ENCODE measurements at places on chromosomes 4 and X.

DNA sequence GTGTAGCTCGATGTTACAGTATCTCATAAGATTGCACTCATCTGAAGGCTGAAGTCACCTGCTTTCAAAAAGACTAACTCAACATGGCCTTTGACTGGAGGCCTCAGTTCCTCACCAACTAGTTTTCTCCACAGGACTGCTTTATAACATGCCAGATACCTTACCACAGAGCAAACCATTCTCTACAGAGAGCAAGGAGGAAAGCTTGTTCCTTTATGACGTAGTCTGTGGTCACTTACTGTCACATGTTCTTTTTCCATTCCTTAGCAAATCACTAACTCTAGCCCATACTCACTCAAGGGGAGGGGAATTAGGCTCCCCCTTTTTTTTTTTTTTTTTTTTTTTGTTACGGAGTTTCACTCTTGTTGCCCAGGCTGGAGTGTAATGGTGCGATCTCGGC lies 3.2 kb downstream of the THAP9 start:
- no peak for DNase-seq
- no peaks in the 10 kb centered on the region for H3K4me1 ChIP-seq
- H3K27ac ChIP-seq, result no peak overlapping the region
- peaks cover 3% of the 10 kb centered on the region for H3K36me3 ChIP-seq
- H3K4me3 ChIP-seq, result no peak overlapping the region
- H3K27me3 ChIP-seq, result no peaks in the 10 kb centered on the region

DNA sequence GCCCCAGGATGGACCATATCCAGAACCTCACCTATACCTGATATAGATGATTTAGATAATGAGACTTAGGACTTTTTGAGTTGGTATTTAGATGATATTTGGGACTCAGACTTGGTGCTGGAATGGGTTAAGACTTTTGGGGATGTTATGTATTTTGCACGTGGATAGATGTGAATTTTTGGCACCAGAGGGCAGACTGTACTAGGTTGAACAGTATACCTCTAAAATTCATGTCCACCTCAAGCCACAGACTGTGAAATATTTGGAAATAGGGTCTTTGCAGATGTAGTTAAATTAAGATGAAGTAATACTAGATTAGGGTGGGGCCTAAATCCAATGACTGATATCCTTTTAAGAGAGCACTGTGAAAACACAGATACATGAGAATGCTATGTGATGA lies 15.6 kb downstream of the RBM41 start:
- H3K4me3 ChIP-seq, result no peak overlapping the region
- H3K27me3 ChIP-seq, result no peaks in the 10 kb centered on the region
- H3K27ac ChIP-seq, result no peak overlapping the region
- H3K4me1 ChIP-seq, result no peaks in the 10 kb centered on the region

- no peak overlapping the region for H3K27ac ChIP-seq
- no peak overlapping the region for H3K4me3 ChIP-seq
- no peaks in the 10 kb centered on the region for H3K36me3 ChIP-seq
- no peak for DNase-seq
- no peaks in the 10 kb centered on the region for H3K27me3 ChIP-seq
These were observed 2.3 kb upstream of the FOXP3 start for GRCh38 chrX:49266523-49267445.

- H3K36me3 ChIP-seq, result no peaks in the 10 kb centered on the region
- no peaks in the 10 kb centered on the region for H3K27me3 ChIP-seq
- H3K27ac ChIP-seq, result peak overlapping the region; percentile 55
- peaks cover 5% of the 10 kb centered on the region for H3K4me1 ChIP-seq
- DNase-seq, result peak; percentile 18
- no peak overlapping the region for H3K4me3 ChIP-seq
These were observed 124.2 kb downstream of the C4orf51 start for GRCh38 chr4:145804116-145804515.

DNA sequence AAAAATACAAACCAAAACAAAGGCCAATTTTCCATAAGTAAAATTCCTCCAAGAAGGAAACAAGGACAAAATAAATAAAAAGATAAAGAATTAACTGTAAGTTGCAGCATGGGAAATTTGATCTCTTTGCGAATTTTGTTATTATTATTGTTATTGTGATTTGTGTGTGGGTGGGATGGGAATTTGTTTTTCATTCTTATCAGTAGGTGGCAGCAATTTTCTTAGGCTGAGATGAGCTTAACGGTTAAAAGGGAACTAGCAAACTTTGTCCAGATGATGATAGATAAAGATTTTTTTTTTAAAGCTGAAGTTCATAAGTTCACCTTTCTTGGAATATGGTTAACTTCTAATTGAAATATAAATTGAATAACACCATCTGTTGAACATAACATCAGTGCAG lies 83.2 kb upstream of the IL1RAPL2 start:
- no peak overlapping the region for H3K27ac ChIP-seq
- no peak for DNase-seq
- no peaks in the 10 kb centered on the region for H3K4me1 ChIP-seq

- no peak overlapping the region for H3K4me3 ChIP-seq
- no peaks in the 10 kb centered on the region for H3K36me3 ChIP-seq
- no peak for DNase-seq
- H3K27ac ChIP-seq, result no peak overlapping the region
These were observed 556.6 kb downstream of the NLGN4X start for GRCh38 chrX:5672099-5672498.

DNA sequence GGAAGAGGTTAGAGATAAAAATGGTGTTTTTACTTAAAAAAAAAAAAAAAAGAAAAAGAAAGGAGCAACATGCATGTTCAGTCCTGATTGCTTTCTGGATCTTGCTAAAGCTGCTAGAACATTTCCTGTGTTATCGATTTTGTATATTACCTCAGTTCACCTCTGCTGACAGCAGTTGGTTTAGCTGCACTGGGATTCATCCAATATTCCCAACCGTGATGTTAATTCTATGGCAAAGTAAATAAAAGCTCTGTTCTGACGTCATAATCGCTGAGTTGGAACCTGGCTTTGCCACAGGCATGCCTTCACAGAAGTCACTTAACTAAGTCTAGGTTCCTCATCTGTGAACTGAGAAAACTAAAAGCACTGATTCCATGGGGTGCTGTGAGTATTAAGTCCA lies 90.7 kb upstream of the SORBS2 start:
- no peak overlapping the region for H3K4me3 ChIP-seq
- H3K36me3 ChIP-seq, result no peaks in the 10 kb centered on the region
- no peak for DNase-seq
- H3K27me3 ChIP-seq, result no peaks in the 10 kb centered on the region

GRCh38 chrX:17559728-17560379 lies 177.4 kb upstream of the SCML1 start:
- no peaks in the 10 kb centered on the region for H3K36me3 ChIP-seq
- H3K4me3 ChIP-seq, result no peak overlapping the region
- peaks cover 3% of the 10 kb centered on the region for H3K4me1 ChIP-seq
- no peaks in the 10 kb centered on the region for H3K27me3 ChIP-seq
- H3K27ac ChIP-seq, result no peak overlapping the region

DNA sequence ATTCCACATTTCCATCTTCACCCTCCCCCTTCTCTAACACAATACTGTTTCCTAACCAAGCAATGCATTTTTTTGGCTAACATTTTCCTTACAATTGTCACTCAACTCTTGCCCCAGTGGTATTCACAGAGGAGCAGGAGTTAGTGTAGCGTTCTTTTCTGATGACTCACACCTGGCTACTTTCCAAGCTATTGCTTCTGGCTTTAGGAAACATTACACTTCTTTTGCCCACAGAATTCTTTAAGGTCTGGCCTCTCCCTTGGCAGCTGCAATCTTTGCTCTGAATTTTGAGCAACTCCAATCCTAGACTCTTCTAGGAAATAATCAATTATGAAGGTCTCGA lies 27.5 kb upstream of the PDGFC start:
- H3K27me3 ChIP-seq, result no peaks in the 10 kb centered on the region
- peaks cover 7% of the 10 kb centered on the region for H3K36me3 ChIP-seq
- no peak overlapping the region for H3K4me3 ChIP-seq
- peak; percentile 99 for DNase-seq
- peaks cover 7% of the 10 kb centered on the region for H3K4me1 ChIP-seq
- H3K27ac ChIP-seq, result peak overlapping the region; percentile 95

- no peaks in the 10 kb centered on the region for H3K27me3 ChIP-seq
- H3K4me3 ChIP-seq, result no peak overlapping the region
- H3K27ac ChIP-seq, result no peak overlapping the region
- peaks cover 4% of the 10 kb centered on the region for H3K4me1 ChIP-seq
- no peaks in the 10 kb centered on the region for H3K36me3 ChIP-seq
These were observed 206.3 kb downstream of the SHROOM3 start for GRCh38 chr4:76641351-76641750.

GRCh38 chrX:41665686-41666085 lies 23.1 kb upstream of the GPR34 start:
- H3K4me1 ChIP-seq, result no peaks in the 10 kb centered on the region
- no peaks in the 10 kb centered on the region for H3K36me3 ChIP-seq
- no peak for DNase-seq
- no peak overlapping the region for H3K27ac ChIP-seq
- no peaks in the 10 kb centered on the region for H3K27me3 ChIP-seq

- H3K4me1 ChIP-seq, result no peaks in the 10 kb centered on the region
- H3K4me3 ChIP-seq, result no peak overlapping the region
- DNase-seq, result no peak
- H3K36me3 ChIP-seq, result no peaks in the 10 kb centered on the region
These were observed 45.5 kb upstream of the RBPJ start for GRCh38 chr4:26275281-26275680.

DNA sequence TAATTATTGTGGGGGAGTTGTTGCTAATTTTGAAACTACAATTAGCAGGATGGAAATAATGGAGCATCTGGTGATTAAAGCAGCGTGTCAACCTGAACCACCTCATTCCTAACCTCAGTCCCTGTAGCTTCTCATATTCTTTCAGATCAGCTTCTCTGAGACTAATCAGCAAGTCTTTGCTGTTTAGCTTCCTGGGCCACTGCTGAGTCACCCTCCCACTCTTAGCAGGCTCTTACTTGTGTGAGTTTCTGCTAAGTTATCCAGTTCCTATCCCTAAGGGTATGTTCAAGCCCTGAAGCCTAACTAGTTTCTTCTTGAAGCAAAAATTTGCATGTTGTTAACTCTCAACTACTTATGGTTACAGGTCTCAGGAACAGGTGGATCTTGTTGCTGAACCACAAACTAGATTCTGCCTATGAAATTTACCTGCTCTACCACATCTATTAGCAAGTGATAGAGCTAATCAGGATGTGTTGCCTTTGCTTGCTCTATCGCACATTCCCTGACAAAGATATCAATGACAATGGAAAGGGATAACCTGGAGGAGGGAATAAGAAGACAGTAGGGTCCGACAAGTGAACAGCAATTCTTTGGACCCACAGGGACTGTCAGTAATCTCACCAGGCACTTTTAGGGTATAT lies 134.2 kb downstream of the EIF4E start:
- H3K4me3 ChIP-seq, result no peak overlapping the region
- peaks cover 3% of the 10 kb centered on the region for H3K4me1 ChIP-seq
- DNase-seq, result no peak
- no peak overlapping the region for H3K27ac ChIP-seq

DNA sequence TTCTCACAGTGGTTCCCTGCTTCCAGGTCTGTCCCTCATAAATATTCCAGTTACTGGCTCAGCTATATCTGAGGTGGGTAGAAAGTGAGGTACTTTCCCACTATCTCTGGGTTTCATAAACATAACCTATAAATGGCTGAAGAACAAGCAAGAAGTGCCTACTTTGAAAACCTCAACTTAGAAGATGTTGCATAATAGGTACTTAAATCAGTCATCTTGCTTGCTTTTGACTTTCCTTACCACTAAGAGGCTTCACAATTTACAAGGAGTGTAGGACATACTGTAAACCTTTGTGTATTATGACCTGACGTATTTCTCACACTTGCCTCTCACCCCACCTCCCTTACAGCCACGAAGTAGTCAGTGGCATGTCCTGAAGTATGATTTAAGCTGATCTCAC lies 145.9 kb downstream of the PCDH19 start:
- no peaks in the 10 kb centered on the region for H3K4me1 ChIP-seq
- no peak for DNase-seq
- H3K27ac ChIP-seq, result no peak overlapping the region
- H3K27me3 ChIP-seq, result no peaks in the 10 kb centered on the region
- no peak overlapping the region for H3K4me3 ChIP-seq
- no peaks in the 10 kb centered on the region for H3K36me3 ChIP-seq

DNA sequence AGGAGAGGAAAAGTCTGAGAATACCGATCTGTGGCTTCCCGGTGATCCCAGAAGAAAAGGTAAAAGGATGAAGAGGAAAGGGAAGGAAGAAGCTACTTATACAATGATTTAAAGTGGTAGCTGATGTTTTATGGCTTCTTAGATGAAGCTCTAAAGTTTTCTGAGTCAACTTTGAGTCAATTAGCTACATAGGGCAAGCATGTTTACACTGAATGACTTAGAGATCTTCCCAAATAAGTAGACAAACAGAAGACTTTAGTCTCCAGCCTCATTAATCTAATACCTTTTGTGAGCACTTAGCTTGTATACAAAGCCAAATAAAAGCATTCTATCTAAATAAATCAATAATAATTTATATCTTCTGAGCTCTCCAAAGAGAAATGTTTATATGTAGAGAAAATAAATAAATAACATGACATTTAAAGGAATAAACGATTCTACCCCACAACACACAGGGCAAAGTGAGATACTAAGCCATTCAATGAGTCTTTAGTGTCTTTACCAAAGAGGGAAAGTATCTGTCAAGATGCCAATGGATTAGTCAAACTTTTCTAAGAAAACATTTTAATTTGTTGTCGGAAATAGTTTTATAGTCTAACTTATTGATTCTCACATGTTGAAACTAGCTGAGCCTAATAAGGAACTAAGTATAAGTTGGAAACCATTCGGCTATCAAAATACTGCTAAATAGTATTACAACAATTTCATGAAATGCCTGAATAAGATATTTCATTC lies 46.0 kb upstream of the TMEM184C start:
- no peak for DNase-seq
- H3K4me1 ChIP-seq, result no peaks in the 10 kb centered on the region
- H3K4me3 ChIP-seq, result no peak overlapping the region
- H3K36me3 ChIP-seq, result no peaks in the 10 kb centered on the region

- no peak overlapping the region for H3K4me3 ChIP-seq
- no peaks in the 10 kb centered on the region for H3K36me3 ChIP-seq
- no peak for DNase-seq
- H3K27me3 ChIP-seq, result no peaks in the 10 kb centered on the region
- H3K4me1 ChIP-seq, result no peaks in the 10 kb centered on the region
These were observed 12.8 kb upstream of the SAP30 start for GRCh38 chr4:173357939-173358338.

GRCh38 chrX:66042307-66043077 lies 2.6 kb upstream of the VSIG4 start:
- H3K27me3 ChIP-seq, result no peaks in the 10 kb centered on the region
- H3K4me3 ChIP-seq, result no peak overlapping the region
- no peak overlapping the region for H3K27ac ChIP-seq
- H3K4me1 ChIP-seq, result no peaks in the 10 kb centered on the region

- no peak overlapping the region for H3K4me3 ChIP-seq
- no peak overlapping the region for H3K27ac ChIP-seq
- peak; percentile 61 for DNase-seq
- H3K27me3 ChIP-seq, result no peaks in the 10 kb centered on the region
These were observed 62.6 kb upstream of the FBXW7 start for GRCh38 chr4:152598454-152598853.

DNA sequence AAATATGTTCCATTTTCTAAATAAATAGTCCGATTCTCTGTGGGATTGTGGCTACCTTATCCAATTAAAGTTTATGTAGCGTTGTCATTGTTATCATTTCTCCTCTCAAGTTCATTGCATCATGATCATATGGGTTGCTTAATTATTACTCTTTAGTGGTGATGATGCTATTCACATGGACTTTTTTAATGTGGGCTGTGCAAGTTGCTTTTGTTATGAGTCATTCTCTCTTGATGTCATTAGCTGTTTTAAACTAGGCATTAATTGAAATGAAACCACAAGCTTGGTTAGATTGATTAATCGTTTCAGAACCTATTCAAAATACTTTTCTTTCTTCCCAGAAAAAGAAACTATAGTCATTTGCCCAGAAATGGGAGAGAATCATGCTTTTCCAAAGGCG lies 38.2 kb downstream of the NHS start:
- H3K4me3 ChIP-seq, result no peak overlapping the region
- no peak overlapping the region for H3K27ac ChIP-seq
- DNase-seq, result no peak
- no peaks in the 10 kb centered on the region for H3K4me1 ChIP-seq
- H3K36me3 ChIP-seq, result no peaks in the 10 kb centered on the region

All from trophoblast cell (in vitro differentiated cells and primary cell).